ENCODE measurements at places on chromosomes 2 and 18.

DNA sequence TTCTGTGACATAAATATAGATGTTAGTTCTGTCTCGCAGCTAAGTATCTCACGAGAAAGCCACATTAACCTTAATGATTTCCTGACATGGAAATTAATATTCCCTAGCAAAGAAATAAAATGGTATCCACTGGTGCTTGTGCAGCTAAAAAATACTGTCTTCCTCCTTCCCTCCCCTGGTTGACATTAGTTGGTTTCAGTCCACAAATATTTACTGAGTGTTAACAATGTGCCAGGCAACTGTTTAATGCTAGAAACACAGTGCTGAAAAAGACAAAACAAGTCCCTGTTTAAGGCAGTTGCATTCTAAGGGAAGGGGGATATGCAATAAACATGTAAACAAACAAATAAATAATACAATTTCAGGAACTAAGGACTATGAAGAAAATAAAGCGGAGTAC is 44.2 kb upstream of the VPS54 start:
- no peak for DNase-seq

DNA sequence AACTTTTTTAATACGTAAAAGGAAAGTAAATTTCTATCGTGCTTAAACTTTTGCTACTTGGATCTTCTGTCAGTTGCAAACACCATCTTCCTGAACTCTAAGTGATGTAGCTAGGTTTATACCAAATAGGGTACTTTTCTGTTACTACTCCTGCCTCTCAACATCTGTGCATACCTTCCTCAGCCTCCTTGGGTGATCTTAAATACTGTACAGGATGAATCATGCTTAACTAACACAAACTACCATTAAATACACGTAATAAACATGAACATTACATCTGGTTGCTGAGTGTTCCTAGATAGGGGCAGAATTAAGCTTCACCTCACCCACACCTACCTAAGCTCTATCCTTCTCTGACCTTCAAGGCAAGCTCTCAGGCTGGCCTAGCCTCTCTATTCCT is 398.0 kb downstream of the TXNL1 start:
- DNase-seq, result no peak

DNA sequence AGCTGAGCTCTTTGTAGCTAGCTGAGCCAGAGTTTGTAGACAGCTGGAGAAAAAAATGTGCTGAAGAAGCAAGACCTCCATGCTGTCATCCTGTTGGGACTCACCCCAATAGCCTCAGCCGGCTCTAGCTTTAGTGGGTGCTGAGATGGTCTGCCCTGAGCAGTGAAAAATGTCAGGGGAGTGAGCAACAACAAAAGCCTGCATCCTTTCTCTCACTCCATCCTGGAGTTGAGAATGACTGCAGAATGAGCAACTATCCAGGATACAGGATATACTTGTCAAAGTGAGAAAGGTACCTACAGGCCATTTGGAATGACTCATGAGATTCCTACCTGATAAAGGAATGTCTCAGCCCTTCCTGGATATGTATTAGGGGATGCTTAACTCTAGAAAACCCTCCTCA is 146.1 kb upstream of the DLX2 start:
- no peak for DNase-seq

DNA sequence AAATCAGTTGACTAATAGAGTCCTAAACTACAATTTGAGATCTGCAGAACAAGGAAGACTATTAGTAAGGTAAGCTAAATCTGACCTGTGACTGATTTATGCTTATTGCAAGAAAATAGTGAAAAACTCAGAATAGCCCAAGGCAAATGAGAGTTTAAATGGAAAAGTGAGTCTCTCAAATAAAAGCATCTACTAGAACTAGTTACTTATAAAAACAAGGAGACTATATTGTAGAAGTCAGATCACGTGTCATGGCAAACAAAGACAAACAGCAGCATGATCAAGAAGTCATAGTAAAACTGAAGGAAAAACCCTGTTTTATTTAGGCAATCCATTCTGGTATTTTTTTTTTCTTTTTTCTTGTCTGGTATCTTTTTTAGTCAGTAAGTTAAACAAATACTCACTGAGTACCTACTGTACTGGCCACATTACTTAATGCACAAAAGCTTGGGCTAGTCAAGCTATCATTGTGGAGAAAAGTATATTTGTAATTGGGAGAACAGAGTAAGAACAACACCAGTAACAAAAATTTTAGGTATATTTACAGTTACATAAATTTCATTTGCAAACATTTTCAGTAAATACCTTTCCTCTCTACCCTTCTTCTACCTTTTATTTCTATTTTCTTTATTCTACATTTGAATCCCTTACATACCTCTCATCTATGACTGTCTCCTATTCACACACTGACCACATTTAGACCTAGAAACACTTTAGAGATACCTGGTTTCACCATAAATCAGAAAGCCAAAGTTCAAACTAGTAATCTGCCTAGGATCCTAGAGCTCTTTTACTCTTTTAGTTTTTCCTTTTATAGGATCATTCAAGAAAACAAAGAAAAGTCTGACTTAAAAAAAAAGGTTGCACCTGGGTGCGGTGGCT is 23.7 kb downstream of the CCDC88A start:
- no peak for DNase-seq

- peak; percentile 52 for DNase-seq
Observed at GRCh38 chr2:206160125-206160806, 571 bp downstream of the EEF1B2 start.

- DNase-seq, result no peak
Observed at GRCh38 chr2:127917916-127918315, 32.2 kb upstream of the AMMECR1L start.

- no peak for DNase-seq
Observed at GRCh38 chr18:13889671-13890070, 25.7 kb downstream of the MC2R start.

- DNase-seq, result no peak
Observed at GRCh38 chr2:44778221-44778654, 163.3 kb upstream of the SIX3 start.

GRCh38 chr2:218223046-218223445 is 6.1 kb downstream of the ARPC2 start:
- DNase-seq, result no peak

- DNase-seq, result no peak
Observed at GRCh38 chr2:65331336-65332025, 100.9 kb downstream of the SPRED2 start.

- no peak for DNase-seq
Observed at GRCh38 chr2:109331081-109331480, 202.1 kb downstream of the SH3RF3 start.

GRCh38 chr2:16049406-16049805 is 109.1 kb downstream of the MYCN start:
- DNase-seq, result no peak

GRCh38 chr2:111122631-111123421 is 2.1 kb downstream of the BCL2L11 start:
- DNase-seq, result peak; percentile 29

Measured in stimulated activated CD4-positive, alpha-beta T cell treated with anti-CD3 and anti-CD28 coated beads, TNF-alpha, amount 100 ng/mL, for 4 hours (primary cell).